ENCODE measurements at places on chromosomes 12 and 14.
A peak's percentile ranks its signal among the peaks of the same experiment; 100 is the strongest.

DNA sequence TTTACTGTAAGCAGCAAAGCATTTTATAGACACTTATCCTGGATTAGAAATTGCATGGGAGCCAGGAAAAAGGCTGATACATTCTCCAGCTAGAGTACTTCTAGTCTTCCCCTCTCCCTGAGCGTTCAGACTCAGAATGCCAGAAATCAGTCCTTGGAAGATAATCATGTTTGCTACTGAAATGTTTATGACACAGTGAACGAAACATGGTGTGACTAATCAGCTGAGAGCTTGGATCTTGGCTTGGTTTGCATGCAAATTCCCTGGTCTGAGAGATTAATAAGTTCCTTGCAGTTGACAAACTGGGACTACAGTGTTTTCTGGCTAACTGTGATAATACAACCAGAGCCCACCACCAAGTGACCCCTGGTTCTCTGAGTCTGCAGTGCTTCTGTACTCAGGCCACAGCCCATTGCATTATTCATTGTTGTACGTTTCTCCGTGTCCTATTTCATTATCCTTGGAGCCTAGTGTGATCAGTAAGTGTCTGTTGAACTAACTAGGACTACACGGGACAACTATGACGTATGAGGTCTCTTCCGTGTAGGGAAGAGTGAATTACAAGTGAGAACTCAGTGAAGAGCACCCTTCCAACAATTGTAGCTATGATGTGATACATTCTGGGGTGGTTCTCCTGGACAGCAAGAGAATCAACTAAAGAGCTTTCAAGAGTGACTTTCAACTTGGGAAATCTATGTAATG, 34.6 kb upstream of the EVL start:
- peak; percentile 30 for DNase-seq

- DNase-seq: no peak
Observed at GRCh38 chr14:62497708-62498107, 547.5 kb downstream of the KCNH5 start.

DNA sequence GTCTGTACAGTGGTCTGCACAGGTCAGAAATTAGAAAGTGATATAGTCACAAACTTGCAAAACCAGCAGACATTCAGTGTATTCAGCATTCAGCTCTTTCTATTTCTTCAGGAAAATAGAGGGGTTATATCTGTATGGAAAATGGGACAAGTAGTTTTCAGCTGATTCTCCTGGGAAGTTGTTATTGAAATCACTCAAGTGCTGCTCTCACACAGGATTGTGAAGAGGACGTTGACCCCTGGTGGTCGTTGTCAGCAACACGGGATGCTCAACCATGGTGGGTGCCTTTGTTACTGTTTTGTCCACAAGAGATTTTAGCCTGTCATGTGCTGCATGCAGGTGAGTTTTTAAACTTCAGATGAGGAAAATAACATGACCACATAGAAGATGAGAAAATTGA, 981.8 kb downstream of the TMEM121 start:
- no peak for DNase-seq

DNA sequence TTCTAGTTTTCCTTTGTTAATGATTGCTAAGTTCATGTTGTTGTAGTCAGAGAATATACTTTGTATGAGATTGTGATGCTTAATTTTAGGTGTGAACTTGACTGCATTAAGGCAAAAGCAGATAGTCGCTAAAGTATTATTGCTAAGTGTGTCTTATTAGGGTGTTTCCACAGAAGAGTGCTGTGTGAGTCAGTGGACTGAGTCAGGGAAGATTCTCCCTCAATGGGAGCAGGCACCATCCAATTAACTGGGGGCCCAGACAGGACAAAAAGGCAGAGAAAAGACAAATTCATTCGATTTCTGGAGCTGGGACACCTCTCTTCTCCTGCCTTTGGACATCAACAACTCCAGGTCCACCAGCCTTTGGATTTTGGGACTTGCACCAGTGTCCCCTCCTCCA, 48.5 kb downstream of the BAZ1A start:
- no peak for DNase-seq

GRCh38 chr12:57771236-57771872, 551 bp downstream of the METTL1 start:
- DNase-seq: no peak

- no peak for DNase-seq
Observed at GRCh38 chr14:65433646-65434045, 21.1 kb downstream of the FUT8 start.

DNA sequence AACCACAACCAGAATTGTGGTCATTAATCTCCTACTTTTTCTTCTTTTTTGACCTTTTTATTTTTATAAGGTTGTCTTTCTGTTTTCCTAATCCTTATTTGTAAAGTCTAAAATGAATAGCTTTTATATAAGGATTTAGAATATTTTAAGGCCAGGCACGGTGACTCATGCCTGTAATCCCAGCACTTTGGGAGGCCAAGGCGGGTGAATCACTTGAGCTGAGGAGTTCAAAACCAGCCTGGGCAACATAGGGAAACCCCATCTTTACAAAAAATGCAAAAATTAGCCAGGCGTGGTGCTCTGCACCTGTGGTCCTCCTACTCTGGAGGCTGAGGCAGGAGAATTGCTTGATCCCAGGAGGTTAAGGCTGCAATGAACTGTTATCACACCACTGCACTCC, 55.1 kb downstream of the IFT81 start:
- DNase-seq: no peak

DNA sequence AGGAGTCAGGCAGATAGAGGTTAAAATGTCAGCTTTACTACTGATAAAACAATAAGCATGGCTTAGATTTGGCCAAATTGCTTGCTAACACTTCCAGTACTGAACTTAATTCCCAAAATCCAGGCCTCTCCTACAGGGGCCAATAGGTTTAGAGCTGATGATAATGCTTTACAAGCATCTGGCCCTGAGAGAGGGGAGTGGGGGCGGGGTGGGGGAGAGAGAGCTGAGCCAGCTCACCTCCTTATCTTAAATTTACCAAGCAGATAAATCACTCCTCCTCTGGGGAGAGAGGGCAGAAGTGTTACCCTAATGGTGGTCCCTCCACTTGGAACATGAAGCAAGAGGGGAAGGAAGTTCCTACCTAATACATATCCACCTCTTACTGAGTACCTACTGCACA, 182.2 kb upstream of the CRY1 start:
- DNase-seq: no peak

DNA sequence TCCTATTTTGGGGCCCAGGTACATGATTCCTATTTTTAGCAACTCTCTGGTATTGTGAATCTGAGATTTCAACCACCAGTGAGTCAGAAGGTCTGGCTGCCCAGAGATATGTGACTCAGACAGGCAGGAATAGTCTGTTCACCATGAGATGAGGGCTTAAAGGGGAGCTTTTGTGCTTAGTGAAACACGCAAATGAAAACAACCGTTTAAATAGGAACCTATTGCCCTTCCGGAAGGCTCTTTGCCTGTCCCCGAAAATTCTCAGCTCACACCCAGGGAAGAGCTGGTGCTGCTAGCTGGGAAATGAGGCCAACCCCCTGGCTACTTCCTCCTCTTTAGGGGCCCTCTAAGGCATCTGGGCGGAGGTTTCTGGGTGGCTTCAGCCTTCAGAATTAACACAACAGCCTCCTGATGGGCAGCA, 283.6 kb downstream of the CACNA1C start:
- no peak for DNase-seq

GRCh38 chr12:130965214-130965613, 11.5 kb downstream of the ADGRD1 start:
- no peak for DNase-seq
